ENCODE measurements at places on chromosomes 5 and 9. TPM values are rescaled to one million over a fixed set of nuclear protein-coding genes. Genes with fewer than 3 reads are reported as not detected.

Gene SYNPO
- 2.1 TPM for total RNA-seq

Gene DMRT3
- not detected for total RNA-seq

Gene CCNG1
- total RNA-seq: 433 TPM

Gene NIPAL4
- not detected for total RNA-seq

Gene ICE1
- total RNA-seq: 45.3 TPM

Gene EXOSC2
- total RNA-seq: 76.1 TPM

DNA sequence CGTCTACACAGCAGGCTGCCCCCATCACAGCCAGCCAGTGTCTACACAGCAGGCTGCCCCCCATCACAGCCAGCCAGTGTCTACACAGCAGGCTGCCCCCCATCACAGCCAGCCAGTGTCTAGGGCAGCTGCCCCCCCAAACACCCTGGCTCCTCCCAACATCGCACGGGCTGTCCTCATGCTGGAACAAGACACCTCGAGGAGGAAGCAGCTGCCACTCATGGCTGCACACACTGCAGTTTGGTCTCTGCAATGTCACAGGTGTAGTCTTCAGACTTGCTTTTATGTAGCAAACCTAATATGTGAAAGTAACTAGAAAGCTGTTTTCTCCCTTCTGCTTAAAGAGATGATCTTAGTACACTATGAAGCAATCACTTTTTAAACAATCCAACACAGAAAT is 9.7 kb downstream of the LRRC14B start:
- H3K4me3 ChIP-seq: no peak overlapping the region
- no peaks in the 10 kb centered on the region for H3K27me3 ChIP-seq
- DNase-seq: no peak

- H3K27ac ChIP-seq: no peak overlapping the region
- H3K36me3 ChIP-seq: no peaks in the 10 kb centered on the region
- peaks cover 39% of the 10 kb centered on the region for H3K4me1 ChIP-seq
These were observed 62.1 kb downstream of the PDE4D start for GRCh38 chr5:59831326-59832010.

DNA sequence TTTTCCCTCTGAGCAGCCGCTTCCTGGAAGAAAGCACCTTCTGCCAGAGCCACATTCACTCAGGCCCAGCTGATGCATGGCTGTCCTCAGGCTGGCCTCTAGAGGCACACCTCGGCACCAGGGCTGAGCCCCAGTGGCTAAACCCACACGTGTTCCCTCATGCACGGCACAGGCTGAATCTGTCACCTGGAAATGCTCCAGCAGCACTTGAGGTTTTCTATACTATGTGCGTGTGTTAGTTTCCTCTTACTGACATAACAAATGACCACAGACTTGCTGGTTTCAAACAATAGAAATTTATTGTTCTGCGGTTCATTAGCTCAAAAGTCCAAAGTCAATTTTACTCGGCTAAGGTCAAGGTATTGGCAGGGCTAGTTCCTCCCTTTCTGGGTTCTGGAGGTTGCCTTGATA is 141.4 kb downstream of the LRRC70 start:
- H3K36me3 ChIP-seq: no peaks in the 10 kb centered on the region
- H3K4me3 ChIP-seq: no peak overlapping the region
- peak; percentile 63 for DNase-seq
- peaks cover 45% of the 10 kb centered on the region for H3K4me1 ChIP-seq
- H3K27ac ChIP-seq: no peak overlapping the region

Measured in WTC11 (cell line).